ENCODE measurements at places on chromosomes 1 and 21. TPM values are rescaled to one million over a fixed set of nuclear protein-coding genes. Genes with fewer than 3 reads are reported as not detected.

- no peak for DNase-seq
- peak overlapping the region; percentile 37 for H3K27ac ChIP-seq
- H3K27me3 ChIP-seq: peaks cover 10% of the 10 kb centered on the region
- peaks cover 9% of the 10 kb centered on the region for H3K36me3 ChIP-seq
- peaks cover 42% of the 10 kb centered on the region for H3K4me1 ChIP-seq
Measured at GRCh38 chr1:226938903-226939437, 1.1 kb upstream of the COQ8A start.

DNA sequence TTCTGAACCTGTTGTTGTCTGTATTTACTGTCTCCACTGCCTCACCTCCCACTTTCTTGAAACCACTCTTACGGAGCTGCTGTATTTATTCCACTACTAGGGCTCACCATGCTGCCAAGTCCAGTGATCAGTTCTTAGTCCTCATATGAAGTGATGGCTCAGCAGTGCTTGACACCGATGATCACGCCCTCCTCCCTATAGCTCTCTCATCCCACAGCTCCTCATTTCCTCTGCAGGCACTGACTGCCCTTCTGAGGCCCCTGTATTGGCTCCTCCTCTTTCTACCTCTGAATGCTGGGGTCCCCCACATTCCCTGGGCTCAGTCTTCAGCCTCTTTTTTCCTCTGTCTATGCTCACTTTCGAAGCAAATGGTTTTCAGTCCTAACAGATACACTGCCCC, 3.4 kb downstream of the CLCA1 start:
- no peak for DNase-seq
- H3K27me3 ChIP-seq: no peaks in the 10 kb centered on the region
- no peak overlapping the region for H3K27ac ChIP-seq
- H3K4me1 ChIP-seq: peaks cover 5% of the 10 kb centered on the region

- H3K27ac ChIP-seq: no peak overlapping the region
- no peak for DNase-seq
- H3K36me3 ChIP-seq: no peaks in the 10 kb centered on the region
Measured at GRCh38 chr1:47579809-47580208, 142.0 kb downstream of the FOXD2 start.

- H3K27ac ChIP-seq: no peak overlapping the region
- H3K36me3 ChIP-seq: peaks cover 93% of the 10 kb centered on the region
- DNase-seq: no peak
- no peaks in the 10 kb centered on the region for H3K27me3 ChIP-seq
Measured at GRCh38 chr1:19096036-19096833, 113.8 kb downstream of the UBR4 start.

GRCh38 chr1:53264048-53264447, 25.7 kb upstream of the MAGOH start:
- H3K27ac ChIP-seq: no peak overlapping the region
- no peak for DNase-seq
- H3K4me1 ChIP-seq: no peaks in the 10 kb centered on the region

- peak overlapping the region; percentile 93 for H3K4me3 ChIP-seq
- H3K36me3 ChIP-seq: no peaks in the 10 kb centered on the region
- no peak overlapping the region for H3K27ac ChIP-seq
- peaks cover 15% of the 10 kb centered on the region for H3K27me3 ChIP-seq
Measured at GRCh38 chr1:156115514-156116374, 1.2 kb downstream of the LMNA start.

DNA sequence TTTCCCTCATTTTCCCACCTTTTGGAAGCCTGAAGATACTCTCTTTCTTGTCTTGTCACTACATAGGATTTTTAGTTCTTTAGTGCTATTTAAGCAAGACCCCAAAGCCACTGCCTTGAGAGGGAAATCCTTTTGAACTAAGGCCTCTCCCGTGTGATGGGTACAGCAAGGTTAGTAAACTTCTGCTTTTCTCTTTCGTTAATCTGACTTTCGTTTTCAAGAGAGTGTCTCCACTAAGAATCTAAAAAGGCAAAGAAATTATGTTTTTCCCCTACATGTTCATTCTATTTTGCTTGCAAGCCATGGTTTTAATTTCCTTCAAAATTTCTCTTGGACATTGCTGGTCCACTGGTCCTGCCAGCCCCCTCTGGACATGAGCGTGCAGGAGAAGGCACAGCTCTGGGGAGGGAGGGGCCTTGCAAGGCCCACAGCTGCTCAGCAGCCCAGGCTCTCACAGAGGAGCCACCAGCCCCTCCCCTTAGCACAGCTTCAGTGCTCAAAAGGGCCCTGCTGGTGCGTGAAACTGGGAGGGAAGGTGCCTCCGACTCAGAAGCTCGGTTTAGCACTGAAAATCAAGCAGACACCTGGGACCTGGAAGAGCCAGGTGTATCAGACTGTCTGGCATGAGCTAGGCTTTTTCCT, 210.9 kb upstream of the GALNT2 start:
- no peaks in the 10 kb centered on the region for H3K27me3 ChIP-seq
- DNase-seq: no peak
- H3K36me3 ChIP-seq: no peaks in the 10 kb centered on the region
- peaks cover 3% of the 10 kb centered on the region for H3K4me1 ChIP-seq
- no peak overlapping the region for H3K4me3 ChIP-seq

DNA sequence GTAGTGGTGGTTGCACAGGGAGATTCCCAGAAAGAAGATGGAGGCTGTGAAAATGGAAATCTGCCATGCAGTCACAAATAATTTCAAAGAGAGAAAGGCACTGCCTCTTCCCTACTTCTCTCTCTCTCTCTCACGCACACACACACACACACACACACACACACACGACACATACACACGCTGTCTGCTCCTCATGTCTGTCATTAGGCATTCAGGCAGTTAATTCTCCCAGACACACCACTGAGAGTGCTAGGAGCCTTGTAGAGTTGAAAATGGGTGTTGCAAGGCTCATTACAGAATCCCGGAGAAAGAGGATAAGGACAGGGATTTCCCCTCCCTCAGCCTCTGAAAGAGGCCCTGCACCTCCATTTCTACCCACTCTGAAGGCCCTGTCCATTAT, 47.8 kb upstream of the LRRN2 start:
- H3K36me3 ChIP-seq: peaks cover 3% of the 10 kb centered on the region
- DNase-seq: no peak
- H3K27me3 ChIP-seq: peaks cover 51% of the 10 kb centered on the region
- H3K27ac ChIP-seq: no peak overlapping the region
- H3K4me1 ChIP-seq: peaks cover 27% of the 10 kb centered on the region

- no peaks in the 10 kb centered on the region for H3K36me3 ChIP-seq
- H3K27ac ChIP-seq: no peak overlapping the region
- DNase-seq: no peak
- no peaks in the 10 kb centered on the region for H3K27me3 ChIP-seq
- H3K4me3 ChIP-seq: no peak overlapping the region
- H3K4me1 ChIP-seq: peaks cover 7% of the 10 kb centered on the region
Measured at GRCh38 chr1:91548376-91549040, 47.9 kb downstream of the CDC7 start.

DNA sequence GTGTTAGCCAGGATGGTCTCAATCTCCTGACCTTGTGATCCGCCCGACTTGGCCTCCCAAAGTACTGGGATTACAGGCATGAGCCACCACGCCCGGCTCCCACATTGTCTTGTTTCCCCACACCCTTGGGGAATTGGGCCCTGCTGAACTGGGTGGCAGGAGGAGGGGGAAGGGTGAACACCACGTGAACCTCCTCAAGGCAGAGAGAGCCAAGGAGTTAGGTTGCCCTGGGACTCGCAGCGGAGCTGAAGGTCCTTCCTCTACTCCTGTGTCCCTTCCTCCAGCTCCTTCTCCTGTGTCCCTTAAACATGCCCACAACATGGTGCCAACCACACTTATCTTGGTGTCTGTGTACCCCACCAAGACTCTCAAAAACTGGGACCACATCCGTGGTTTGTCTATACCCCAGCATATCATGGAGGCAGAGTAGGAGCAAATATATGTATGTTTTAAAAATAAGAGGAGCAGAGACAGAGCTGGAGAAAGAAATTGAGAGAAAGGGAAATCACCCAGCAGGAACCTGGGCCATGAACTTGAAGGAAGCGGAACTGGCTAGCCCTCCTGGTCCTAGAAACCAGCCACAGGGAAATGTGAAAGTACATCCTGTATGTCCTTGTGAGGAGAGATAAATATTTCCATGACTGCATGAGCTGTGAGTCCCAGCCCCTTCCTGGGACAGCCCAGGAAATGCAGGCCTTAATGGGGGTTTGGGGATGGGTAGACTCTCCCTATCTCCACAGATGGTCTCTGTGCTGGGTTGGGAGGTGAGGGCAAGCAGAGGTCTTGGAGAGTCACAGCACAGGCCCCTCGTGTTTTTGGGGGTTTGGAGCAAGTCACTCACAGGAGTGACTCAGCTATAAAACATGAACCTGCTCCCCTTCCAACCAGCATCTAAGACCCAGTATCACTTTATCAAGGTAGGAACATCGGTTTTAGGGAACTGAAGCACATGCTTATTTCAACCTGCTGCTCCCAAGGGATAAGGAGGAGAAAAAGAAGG, 9.4 kb upstream of the TAL1 start:
- no peak overlapping the region for H3K4me3 ChIP-seq
- no peaks in the 10 kb centered on the region for H3K36me3 ChIP-seq
- DNase-seq: no peak

DNA sequence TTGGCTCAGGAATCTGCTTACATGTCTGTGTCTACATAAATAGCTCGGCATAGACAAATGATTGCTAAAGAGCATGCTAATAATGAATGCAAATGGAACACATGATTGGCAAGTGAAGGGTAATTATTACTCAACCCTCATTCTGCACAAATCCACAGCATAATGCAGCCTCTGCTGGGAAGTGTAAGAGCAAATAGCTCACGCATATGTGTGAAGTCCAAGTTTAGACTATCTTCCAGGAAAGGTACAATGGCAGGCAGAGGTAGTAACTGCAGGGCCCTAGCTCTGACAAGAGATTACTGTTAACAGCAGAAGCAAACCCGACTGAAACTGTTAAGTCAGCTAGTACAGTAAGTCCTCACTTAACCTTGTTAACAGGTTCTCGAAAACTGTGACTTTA, 7.0 kb upstream of the IL6R start:
- no peak overlapping the region for H3K4me3 ChIP-seq
- H3K36me3 ChIP-seq: peaks cover 3% of the 10 kb centered on the region
- no peak overlapping the region for H3K27ac ChIP-seq
- no peaks in the 10 kb centered on the region for H3K4me1 ChIP-seq
- H3K27me3 ChIP-seq: peaks cover 6% of the 10 kb centered on the region
- DNase-seq: no peak

The NCMAP gene
- total RNA-seq: 0.41 TPM

The CA14 gene
- total RNA-seq: 35.3 TPM

The MTMR11 gene
- total RNA-seq: 7.8 TPM

The PDPN gene
- total RNA-seq: 135 TPM

The ZMYND12 gene
- total RNA-seq: 0.89 TPM

The LDLRAD2 gene
- 0.85 TPM for total RNA-seq
